ENCODE measurements at places on chromosomes 12 and 14.

GRCh38 chr14:49962621-49963020 is 69.7 kb downstream of the ARF6 start:
- no peak for DNase-seq

DNA sequence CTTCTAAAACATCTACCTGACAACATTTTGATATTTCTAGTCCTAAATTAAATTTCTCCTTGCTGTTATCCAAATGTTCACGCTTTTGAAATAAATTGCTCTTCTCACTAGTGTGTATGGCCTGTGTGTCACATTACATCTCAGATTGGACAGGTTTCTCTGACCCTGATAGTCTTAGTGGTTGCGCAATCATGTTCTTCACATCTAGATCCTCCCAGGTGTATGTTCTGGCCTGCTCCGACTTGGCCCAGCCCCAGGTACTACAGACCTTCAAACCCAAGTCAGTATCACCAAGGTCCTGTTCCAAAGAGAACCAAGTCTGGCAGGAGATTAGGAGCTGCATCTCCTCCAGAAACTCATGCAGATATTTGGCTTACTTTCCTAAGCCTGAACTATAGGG is 209.5 kb downstream of the ASCL1 start:
- DNase-seq, result no peak

- DNase-seq, result no peak
Measured at GRCh38 chr12:50676756-50677155, 87.1 kb upstream of the ATF1 start.

DNA sequence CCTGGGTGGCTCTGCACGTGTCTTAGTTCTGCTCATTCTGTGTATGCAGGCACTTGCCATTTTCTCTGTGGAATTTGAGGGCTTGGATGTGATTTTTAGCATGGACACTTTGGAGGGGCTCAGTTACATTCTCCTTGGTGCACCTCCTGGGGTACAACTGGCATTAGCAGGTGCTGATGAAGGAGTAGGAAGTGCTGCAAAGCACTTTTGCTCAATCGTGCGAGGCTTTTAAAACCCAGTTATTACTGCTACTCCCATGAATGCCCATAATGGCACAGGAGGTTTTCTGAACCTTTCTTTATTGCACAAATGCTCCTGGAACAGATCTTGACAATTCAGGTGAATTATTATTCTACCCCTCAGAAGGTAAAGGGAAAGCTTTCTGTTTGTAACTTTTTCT is 78.7 kb downstream of the SLC25A47 start:
- DNase-seq, result no peak

- no peak for DNase-seq
Measured at GRCh38 chr12:27474344-27474743, 27.8 kb downstream of the SMCO2 start.

GRCh38 chr12:29398495-29398894 is 17.5 kb upstream of the ERGIC2 start:
- DNase-seq, result no peak

GRCh38 chr12:121365416-121366062 is 13.3 kb upstream of the ANAPC5 start:
- no peak for DNase-seq

GRCh38 chr12:28954333-28954732 is 194.7 kb upstream of the FAR2 start:
- no peak for DNase-seq

GRCh38 chr14:90548455-90548854 is 151.6 kb downstream of the CALM1 start:
- DNase-seq, result no peak

DNA sequence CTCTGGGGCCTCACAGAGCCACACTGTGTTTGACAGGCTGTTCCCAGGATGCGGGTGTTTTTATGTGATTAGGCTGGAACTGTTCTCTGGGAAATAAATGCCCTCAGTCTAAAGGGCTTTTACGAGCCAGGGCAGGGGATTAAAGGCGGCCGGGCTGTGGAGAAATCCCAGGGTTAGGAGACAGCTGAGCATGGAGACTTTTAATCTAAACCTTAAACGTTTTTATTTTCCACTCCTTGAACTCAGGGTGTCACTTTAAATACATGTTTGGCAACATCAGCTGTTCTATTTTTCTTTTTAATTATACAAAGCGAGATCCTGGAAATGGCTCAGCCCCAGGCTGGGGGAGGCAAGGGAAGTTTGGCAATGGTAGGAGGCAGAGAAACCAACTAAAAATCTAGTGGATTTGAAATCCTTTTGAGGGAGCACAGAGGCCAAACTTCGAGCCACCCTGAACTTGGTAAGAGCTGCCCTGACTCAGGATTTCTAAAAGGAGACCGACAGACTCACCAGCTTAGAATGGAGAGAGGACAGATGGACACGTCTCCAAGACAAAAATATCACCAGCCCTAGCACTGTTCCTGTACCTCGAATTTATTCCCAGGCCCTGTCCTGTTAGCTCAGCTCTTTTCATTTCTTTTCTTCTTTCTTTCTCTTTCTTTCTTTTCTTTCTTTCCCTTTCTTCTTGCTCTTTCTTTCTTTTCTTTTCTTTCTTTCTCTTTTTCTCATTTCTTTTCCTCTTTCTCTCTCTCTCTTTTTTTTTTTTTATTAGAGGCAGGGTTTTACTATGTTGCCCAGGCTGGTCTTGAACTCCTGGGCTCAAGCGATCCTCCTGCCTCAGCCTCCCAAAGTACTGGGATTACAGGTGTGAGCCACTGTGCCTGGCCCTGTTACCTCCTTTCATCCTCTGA is 15.8 kb upstream of the ORAI1 start:
- no peak for DNase-seq

All from CD4-positive, alpha-beta T cell treated with Interleukin-15 for 1 hour (primary cell).